Regular cardiac myocyte (primary cell): ENCODE measurements at places on chromosomes 1 and 21. TPM values are rescaled to one million over a fixed set of nuclear protein-coding genes. Genes with fewer than 3 reads are reported as not detected.

KRTAP19-7 gene
- not detected in 2 replicates for total RNA-seq

NOC2L gene
- 57.2 and 178 TPM in 2 replicates for total RNA-seq

PAFAH2 gene
- 9.0 and 11.1 TPM in 2 replicates for total RNA-seq

HYI gene
- total RNA-seq, result 45.1 and 92.4 TPM in 2 replicates

EPS8L3 gene
- total RNA-seq, result not detected in 2 replicates

SPRR2F gene
- total RNA-seq, result not detected in 2 replicates

COA6 gene
- 12.1 and 20.9 TPM in 2 replicates for total RNA-seq

AGO1 gene
- 8.2 and 15.9 TPM in 2 replicates for total RNA-seq

SYTL1 gene
- under 0.01 TPM in 1 of 2 replicates, not detected in the other for total RNA-seq

ADAMTSL4 gene
- total RNA-seq, result 0.77 and 4.2 TPM in 2 replicates

HSD3B2 gene
- not detected in 2 replicates for total RNA-seq

SLC35E2B gene
- 20.7 and 26.8 TPM in 2 replicates for total RNA-seq

RABGAP1L gene
- 21.7 and 36.1 TPM in 2 replicates for total RNA-seq

TSPAN1 gene
- 0.56 and 0.58 TPM in 2 replicates for total RNA-seq
